ENCODE measurements at places on chromosomes 12 and 14.
A peak's percentile ranks its signal among the peaks of the same experiment; 100 is the strongest.

DNA sequence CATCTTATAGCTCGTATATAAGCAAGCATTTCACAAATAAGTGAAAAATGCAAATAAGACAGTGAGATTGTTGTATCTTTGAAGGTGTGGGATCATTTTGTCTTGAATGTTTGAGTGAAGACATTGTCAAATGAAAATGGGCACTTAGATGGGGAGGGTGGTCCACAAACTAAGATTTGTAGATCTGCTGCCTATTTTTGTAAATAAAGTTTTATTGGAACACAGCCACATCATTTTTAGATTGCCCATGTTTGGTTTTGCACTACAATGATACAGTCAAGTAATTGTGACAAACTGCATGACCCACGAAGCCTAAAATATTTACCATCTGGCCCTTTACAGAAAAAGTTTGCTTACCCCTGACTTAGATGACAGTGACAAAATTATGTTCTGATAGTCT is 156.7 kb downstream of the PAH start:
- no peak for DNase-seq

GRCh38 chr12:69331519-69331908 is 16.7 kb upstream of the LYZ start:
- DNase-seq, result no peak

GRCh38 chr14:21369949-21370679 is 13.7 kb downstream of the SUPT16H start:
- DNase-seq, result no peak

- DNase-seq, result no peak
These were observed 48.0 kb upstream of the ARID2 start for GRCh38 chr12:45681465-45681864.

- no peak for DNase-seq
These were observed 22.2 kb upstream of the HDAC7 start for GRCh38 chr12:47841910-47842309.

- DNase-seq, result no peak
These were observed 199.7 kb upstream of the HMGA2 start for GRCh38 chr12:65624554-65625086.

DNA sequence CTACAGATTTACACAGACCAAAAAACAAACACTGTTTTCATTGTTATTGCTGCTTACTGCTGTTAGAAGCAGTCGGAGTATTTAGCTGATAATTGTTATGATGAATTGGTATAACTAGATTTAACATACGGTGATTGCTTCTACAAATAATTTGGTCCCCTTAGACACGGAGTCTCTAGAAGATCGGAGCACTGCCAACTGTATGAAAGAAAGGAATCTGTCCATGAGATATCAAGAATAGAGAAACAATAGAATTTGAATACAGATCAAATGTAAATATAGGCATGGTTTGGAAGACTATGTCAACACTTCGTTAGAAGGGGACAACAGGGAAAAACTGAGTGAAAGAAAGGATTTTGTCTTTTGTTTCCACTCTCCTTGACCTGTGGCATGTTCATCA is 110.9 kb downstream of the PPP2R5E start:
- DNase-seq, result no peak

- DNase-seq, result no peak
These were observed 35.5 kb upstream of the PPFIBP1 start for GRCh38 chr12:27488479-27488878.

GRCh38 chr12:13101821-13102375 is 1.6 kb downstream of the GSG1 start:
- DNase-seq, result peak; percentile 61

- no peak for DNase-seq
These were observed 44.4 kb downstream of the DDX51 start for GRCh38 chr12:132099739-132100138.

DNA sequence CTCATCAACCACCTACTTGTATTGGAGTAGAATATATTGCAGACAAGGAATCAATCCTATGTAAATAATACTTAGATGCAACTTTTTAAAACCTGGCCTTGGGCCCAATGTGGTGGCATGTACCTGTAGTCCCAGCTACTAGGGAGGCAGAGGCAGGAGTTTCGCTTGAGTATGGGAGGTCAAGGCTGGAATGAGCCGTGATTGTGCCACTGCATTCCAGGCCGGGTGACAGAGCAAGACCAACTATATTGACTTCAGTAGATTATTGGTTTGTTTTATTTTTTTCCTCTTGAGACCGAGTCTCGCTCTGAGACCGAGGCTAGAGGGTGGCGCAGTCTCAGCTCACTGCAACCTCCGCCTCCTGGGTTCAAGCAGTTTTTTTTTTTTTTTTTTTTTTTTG is 3.6 kb downstream of the LARP4 start:
- DNase-seq, result peak; percentile 48

- no peak for DNase-seq
These were observed 21.8 kb upstream of the RAB35 start for GRCh38 chr12:120138366-120138765.

DNA sequence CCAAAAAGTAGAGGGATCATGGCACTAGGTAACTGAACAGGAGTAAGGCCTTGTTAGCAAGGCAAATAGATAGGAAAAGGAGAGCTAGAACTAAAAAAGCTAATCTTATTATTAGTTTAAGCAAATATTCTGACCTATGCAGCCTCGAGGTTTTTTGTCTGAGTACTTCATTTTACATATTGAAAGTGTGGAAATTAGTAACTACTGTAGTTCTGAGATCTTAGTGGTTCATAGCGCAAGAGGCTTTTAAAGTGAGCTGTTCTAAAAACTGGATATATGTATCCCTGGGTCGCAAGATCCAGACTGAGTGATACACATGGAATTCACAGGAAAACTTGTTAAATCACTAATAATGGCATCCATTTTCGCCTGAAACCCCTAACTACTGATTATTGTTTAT is 411.0 kb upstream of the SOX5 start:
- no peak for DNase-seq

GRCh38 chr12:65876161-65876560 is 51.9 kb downstream of the HMGA2 start:
- DNase-seq, result no peak

GRCh38 chr12:121239351-121240061 is 29.6 kb downstream of the P2RX4 start:
- DNase-seq, result no peak

GRCh38 chr12:120316798-120317223 is 10.8 kb downstream of the PLA2G1B start:
- peak; percentile 57 for DNase-seq

DNA sequence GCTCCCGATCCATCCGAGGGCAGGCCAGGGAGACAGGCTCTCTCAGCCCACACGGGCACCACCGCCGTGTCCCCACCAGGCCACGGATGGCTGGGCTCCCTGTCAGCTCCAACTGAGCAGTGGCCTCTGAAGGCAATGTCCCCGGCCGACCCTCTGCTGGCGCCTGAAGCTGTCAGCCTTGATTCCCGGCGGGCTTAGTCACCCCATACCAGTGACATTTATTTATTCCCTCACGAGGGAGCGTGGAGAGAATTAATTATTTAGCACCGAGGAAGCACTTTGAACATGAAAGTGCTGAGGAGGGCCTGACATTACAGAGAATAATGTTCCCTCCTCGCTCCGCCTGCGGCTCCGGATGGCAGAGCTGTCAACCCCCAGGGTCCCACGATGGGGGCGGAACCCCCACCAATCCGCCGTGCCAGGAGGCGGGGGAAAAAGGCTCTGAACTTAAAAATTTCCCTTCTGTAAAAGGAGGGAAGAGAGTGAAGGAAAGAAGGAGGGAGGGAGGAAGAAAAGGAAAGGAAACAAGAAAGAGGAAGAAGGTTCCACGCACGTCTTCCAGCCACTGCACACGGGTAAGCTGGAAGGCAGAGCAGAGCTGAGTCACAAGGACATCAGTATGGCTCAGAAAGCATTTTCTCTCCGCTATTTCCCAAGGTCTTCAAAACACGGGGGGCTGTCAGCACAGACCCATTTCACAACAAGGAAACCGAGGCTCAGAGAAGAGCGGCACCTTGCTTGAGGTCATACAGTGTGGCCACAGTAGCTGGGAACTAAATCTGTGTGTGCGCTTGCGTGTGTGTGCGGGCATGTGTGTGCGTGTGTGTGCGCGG is 108.7 kb upstream of the NCOR2 start:
- DNase-seq, result peak; percentile 83

DNA sequence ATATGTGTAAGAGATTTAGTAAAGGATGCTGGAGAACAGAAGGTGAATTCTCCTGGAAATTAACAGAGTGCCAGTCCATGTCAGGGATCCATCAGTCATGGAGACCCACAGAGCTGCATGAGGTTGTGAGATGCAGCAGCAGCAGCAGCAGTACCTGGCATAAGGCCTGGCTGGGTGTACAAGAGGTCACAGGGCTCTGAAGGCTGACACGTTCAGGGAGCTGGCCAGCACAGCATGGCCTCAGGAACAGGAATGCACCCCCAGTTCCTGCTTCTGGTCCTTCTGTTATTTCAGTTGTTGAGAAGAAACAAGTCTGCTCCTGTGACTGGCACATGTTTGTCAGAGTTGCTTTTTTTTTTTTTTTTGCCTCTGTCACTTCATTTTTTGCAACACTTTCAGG is 210.8 kb downstream of the CNTN1 start:
- no peak for DNase-seq

DNA sequence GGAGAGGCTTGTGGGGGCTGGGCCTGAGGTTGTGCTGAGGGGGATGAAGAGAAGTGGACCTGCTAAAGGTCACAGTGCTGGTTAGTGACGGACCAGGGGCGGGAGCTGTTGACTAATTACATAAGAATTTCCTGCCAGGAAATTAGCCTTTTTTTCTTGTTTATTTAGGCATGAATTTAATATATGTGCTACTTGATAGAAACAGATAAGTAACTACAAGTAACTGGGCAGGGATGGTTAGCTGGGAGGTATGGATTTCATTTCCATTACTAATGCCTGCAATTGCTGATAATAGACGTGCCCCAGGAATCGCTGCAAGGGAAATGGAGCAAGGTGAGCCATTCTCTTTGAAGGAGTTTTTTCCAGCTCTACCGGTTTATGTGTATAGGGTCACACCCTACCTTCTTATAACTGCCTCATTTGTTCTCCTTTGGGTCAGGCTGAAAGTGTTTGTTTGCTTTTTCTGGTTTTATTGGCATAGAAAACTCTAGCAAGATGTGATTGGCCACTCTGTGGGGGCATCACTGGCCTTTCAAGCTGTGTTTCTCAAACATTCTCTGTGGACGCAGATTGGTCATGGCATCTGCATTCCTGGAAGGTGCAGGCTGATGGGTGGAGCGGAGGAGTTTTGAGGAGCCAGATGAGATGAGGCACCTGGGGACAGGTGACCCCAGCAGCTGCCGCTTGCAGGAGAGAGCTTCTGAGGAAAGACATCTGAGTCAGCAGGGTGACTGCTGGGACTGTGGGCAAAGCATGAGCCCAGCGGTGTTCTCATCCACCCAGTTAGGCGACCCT is 19.0 kb upstream of the GPRC5A start:
- DNase-seq, result peak; percentile 99

DNA sequence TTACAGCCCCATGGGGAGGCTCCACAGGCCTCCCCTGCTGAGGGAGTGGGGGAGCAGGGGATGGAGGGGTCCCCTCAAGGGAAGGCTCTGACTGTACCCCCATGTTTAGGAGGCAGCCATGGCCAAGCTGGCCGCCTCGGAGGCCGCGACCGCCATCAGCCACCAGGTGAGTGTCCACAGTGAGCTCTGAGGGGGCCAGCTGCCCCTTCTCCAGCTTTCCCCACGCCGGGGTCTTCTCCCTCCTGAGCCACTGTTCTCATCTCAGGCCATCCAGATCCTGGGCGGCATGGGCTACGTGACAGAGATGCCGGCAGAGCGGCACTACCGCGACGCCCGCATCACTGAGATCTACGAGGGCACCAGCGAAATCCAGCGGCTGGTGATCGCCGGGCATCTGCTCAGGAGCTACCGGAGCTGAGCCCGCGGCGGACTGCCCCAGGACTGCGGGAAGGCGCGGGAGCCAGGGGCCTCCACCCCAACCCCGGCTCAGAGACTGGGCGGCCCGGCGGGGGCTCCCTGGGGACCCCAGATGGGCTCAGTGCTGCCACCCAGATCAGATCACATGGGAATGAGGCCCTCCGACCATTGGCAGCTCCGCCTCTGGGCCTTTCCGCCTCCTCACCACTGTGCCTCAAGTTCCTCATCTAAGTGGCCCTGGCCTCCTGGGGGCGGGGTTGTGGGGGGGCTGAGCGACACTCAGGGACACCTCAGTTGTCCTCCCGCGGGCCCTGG is 13.6 kb downstream of the ACADS start:
- no peak for DNase-seq

- peak; percentile 53 for DNase-seq
These were observed 60.1 kb downstream of the R3HDM2 start for GRCh38 chr12:57370696-57371095.

Data from trophoblast cell (in vitro differentiated cells and primary cell).